NCI-H526 (cell line): ENCODE measurements at places on chromosomes 3 and 15.

DNA sequence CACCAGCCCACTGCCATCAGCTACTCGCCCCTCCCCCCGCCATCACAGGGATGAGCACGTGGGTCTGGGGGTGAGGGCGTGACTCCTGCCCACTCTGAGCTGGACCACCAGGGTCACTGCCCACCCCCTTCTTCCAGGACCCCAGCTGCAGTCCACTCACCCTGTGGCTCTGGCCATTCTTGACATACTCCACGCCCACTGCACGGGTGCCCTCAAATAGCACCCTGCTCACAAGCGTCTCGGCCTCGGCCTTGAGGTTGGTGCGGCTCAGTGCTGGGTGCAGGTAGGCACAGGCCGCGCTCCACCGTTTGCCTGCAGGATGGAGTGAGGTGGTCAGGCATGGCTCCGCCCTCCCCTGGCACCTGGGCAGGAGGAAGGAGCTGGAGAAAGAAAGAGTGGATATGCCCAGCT is 23.9 kb downstream of the CHDH start:
- no peak for DNase-seq

DNA sequence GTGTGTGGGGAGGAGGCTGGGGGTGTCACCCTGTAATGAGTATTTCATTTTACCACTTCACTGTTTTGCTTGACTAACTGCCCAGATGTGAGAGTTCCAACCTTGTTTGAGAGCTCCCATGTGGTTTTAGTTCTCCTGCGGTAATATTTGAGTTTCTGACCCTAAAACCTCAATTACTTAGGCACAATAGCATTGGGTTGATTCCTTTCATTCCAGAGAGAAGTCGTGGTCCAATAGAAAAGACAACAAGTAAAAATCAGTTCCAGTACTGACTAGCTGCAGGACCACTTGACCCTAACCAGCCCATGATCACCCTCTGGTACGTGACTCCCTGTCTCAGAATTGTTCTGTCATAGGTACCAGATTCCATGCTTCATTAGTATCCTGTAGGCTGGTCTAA is 630.4 kb downstream of the CADM2 start:
- no peak for DNase-seq

DNA sequence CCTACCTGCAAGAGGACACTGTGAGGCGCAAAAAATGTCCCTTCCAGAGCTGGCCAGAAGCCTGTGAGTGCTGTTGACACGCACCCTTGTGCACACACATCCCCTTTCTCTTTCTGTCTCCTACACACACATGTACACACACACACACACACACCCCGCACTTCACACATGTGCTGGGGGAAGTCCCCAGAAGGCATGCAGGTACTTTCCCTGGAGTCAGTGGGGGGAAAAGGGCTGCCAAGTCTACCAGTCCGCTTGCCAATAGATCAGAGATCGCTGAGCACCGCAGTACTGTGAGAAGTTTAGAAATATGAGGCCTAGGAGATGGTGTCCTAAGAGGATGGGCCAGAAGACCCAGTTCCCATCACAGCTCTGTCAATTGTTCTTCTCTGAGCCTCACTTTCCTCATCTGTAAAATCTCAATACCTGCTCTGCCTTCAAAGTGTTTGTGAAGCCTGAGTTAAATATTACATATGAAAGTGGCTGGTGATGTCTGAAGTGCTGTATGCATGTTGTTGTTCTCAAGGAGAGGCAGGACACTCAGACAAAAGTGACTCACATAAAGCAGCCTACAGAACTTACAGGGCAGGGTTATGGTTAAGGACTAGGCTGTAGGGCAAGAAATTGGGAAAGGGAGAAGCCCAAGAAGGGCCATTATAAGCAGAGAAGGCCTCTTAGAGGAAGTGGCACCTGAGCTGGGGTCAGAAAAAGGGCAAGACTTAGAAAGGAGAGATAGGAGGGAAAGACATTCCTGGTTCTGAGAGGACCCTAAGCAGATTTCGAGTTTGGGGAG is 6.8 kb downstream of the IL17RE start:
- DNase-seq: no peak

DNA sequence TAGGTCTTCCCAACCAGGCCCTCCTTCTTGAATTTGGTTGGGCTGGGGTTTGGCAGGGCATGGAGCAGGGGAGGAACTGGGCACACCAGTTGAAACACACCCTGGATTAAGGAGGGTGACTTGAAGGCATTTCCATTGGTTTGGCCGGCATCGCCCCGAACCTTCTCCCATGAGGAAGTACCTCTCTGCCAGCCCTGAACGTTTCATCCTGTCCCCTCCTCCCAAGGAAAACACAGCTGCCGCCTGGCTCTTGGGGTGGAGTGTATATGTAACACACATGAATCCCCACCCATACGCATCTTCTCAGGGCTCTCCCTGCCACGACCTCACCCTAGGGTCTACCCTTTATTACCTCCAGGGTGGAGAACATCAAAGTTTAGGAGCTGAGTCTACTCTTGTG is 14.6 kb downstream of the UBAP1L start:
- DNase-seq: no peak

- no peak for DNase-seq
Observed at GRCh38 chr3:186167646-186168395, 58.9 kb upstream of the ETV5 start.

GRCh38 chr3:184757022-184757651 is 45.3 kb upstream of the MAGEF1 start:
- peak; percentile 63 for DNase-seq

GRCh38 chr3:113231827-113232253 is 20.5 kb downstream of the BOC start:
- no peak for DNase-seq

DNA sequence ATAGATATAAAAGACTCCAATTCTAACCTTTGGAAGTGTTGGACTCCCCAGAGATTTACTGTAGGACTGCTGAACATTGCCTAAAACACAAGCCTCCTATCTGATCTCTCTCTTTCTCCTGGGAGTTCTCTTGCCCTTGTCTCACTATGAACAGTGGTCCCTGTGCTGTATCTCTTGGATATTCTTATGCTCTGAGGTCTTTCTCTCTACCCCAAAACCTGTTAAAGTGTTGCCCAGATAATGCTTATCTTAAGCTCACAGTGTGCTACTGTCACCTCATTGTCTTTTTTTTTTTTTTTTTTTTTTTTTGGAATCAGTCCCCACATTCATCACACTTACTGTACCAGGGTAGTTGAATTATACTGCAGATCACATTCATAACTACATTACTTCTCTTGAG is 131.0 kb upstream of the CBLB start:
- DNase-seq: no peak

GRCh38 chr3:148232389-148232788 is 465.3 kb upstream of the AGTR1 start:
- DNase-seq: no peak

DNA sequence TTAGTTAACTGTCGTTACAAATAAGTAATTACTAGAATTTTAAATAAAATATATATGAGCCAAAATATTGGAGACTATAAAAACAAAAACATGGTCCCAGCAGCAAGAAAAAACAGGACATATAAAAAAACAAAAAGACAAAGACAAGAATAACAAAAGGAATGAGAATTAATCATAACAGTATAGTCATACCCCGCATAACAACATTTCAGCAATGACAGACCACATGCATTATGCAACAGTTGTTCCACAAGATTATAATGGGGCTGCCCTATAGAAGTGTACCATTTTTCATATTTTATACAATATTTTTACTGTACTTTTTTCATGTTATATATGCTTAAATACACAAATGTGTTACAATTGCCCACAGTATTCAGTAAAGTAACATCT is 5.6 kb downstream of the HLTF start:
- DNase-seq: no peak

DNA sequence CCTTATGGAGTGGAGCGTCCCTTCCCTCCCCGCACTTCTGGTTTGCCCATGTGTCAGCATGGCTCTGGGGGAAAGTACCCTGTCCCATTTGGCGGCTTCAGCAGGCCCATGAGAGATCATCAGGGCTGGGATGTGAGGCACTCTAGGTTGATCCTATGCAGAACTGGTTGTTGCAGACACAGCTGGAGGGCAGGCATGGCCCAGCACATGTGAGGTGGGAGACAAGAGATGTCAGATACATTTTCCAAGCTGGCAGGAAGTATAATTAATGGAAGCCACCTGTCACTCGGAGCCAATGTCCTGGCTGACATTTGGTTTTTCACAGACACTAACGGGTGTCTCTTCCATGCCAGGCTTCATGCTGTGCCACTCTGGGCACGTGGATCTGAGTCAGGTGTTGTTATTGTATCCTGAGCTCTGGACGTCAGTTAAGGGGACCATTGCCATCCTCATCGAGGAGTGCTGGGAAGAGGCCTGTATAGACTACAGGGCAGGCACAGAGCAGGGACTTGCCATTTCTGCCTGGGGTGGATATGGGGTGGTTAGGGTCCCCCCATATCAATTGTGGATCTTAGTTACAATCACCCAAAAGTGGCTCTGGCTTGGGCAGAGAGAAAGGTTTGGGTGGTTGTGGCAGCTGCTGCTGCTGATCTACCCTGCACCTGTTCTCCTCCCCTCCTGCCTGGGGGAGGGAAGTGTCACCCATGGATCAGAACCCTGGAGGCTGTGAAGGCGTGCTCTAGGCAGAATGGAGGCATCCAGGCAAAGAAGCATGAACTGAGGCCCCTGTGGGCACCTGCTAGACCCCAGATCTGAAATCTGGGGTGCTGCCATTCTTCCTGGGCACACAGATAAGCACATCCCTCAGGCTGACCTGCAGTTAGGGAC is 140.7 kb downstream of the FBLN2 start:
- no peak for DNase-seq

DNA sequence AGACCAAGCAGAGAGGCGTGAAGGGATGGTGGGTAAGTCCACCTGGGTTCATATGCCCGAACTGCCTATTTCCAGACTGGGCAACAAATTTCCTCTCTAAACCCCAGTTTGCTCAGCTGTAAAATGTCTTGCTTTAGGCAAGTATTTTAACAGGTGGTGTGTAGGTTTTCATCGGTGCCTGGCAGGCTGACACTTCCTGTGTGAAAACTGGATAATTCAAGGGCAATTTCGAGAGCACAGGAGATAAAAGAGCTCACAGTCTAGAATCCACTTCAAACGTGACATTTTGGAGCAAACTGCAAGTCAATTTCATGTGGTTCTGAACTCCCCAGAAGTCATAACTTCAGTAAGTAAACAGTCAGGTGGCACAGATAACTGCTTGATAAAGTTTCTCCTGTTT is 112.2 kb downstream of the OXNAD1 start:
- DNase-seq: no peak

GRCh38 chr3:160617636-160618035 is 52.3 kb upstream of the KPNA4 start:
- DNase-seq: no peak

DNA sequence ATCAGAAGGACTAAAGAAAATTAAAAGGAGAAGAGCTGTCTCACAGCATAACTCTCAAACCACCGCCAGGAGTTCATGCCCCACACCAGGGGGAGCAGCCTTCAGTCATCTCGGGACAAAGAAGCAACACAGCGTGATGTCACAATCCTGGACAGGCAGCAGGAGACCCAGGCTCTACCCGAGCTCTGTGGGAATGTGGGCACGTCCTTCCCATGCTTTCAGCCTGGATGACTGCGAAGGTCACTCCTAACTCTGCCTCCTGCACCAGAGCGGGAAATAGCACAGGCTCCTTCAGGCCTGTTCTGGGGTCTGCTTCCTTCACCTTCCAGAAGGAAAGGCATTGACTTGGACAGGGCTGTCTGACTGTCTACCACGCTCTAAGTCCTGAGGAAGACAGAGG is 31.3 kb downstream of the NOX5 start:
- peak; percentile 18 for DNase-seq

- DNase-seq: no peak
Observed at GRCh38 chr15:66440501-66440900, 53.8 kb downstream of the MAP2K1 start.

DNA sequence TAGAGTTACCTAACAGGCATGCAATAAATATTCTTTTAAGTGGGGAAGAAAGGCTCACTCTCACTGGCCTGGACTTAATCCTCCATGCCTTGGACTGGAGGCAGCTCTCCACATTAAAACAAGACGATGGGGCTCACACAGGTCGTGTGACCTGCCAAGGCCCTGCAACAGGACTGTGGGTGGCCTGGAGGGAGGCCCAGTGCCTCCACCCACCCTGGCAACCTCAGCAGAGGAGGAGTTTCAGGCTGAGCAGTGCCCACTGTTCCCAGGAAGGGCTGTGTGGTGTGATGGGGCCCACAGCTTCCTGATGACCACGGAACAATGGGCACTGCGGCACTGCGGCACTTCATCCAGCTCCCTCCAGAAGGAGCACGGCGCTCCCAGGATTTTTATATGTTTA is 5.5 kb downstream of the UROC1 start:
- DNase-seq: no peak

DNA sequence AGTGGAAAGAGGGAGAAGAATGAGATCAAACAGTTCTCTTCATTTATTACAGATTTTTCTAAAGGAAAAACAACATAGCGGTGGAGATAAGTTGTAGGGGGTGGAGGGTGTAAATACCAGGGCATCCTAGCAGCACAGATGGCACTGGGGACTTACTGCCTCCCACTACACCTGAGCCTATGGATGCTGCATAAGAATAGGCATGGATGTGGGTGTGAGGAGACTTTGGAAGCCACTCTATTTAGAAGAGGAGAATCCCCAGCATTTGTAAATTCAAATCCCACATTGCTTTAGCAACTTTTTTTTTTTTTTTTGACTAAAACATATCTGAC is 27.4 kb upstream of the IL1RAP start:
- DNase-seq: no peak

DNA sequence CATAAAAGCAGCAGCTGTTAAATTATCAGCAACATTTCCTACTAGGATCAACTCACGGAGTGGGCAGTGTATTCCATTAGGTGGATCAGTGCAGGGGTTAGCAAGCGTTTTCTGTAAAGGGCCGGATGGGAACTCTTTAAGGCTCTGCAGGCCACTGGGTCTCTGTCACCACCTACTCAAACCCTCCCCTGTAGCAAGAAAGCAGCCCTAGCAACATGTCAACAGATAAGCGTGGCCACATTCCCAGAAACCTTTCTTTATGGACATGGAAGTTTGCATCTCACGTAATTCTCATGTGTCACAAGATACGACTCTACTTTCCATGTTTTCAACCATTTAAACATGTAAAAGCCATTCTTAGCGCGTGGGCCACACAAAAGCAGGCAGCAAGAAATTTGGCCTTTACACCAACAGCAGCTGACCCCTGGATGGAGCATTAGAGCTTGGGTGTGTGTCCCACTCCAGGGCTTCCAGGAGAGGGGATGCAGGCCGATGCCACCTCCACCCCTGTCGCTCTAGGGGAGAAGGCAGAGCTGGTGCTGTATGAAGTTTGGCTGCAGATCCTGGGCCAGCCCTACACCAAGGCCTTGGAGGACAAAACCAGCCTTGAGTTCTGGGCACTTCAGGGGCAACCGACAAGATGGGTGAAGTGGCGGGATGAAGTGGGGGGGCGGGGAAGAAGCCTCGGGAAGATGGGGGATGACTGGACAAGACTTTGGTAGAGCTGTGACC is 48.2 kb upstream of the CSPG4 start:
- DNase-seq: no peak

DNA sequence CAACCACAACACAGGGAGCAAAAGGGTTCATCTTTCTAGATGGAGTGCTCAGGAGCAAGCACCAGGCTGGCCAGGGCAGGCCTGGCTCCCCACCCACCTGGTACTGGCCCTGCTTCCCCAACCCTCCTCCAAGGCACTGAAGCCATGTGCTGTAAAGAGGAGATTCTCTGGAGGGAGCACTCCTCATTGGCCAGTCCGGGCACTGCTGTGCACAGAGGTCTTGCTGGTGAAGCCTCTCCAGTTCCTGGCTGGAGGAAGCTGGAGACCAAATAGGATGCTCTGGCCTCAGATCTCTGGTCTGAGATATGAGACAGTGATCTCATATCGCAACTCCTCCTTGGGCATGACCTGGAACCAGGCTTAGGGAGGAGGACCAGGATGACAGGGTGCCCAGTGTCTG is 7.7 kb upstream of the SEMA3F start:
- DNase-seq: no peak
